ENCODE measurements at places on chromosomes 3 and 15.

DNA sequence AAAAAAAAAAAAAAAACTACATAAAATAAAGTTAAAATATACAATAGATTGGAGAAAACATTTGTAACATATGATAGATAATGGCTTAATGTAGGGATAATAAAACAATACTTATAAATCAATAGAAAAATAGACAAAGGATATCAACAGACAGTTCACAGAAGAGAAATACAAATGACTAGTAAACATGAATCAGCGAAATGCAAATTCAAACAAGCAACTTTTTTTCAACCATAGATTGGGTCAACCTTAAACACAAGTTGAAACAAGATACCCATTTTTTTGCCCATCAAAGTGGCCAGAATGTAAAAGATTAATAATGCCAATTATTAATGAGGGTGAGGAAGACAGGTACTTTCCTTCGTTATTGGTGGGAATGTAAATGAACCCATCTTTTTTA, 59.9 kb downstream of the ABHD2 start:
- no peak for DNase-seq

DNA sequence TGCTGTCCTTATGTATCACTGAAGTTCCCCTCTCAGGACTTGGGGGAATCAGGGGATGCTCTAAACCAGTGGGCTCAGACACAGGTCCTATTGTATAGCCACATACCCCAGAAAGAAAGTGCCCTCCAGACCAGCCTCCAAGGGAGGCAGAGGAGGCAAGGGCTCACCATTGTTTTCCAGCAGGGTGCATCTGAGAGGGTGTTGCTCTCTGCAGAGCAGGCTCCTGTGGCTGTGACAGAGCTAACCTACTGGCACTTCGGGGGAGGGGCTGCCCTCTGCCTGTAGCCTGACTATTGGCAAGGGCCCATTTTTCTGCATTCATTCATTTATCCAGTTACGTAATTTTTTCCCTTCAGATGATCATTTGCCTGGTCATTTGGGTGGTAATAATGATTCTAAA, 39.9 kb downstream of the EEFSEC start:
- no peak for DNase-seq

DNA sequence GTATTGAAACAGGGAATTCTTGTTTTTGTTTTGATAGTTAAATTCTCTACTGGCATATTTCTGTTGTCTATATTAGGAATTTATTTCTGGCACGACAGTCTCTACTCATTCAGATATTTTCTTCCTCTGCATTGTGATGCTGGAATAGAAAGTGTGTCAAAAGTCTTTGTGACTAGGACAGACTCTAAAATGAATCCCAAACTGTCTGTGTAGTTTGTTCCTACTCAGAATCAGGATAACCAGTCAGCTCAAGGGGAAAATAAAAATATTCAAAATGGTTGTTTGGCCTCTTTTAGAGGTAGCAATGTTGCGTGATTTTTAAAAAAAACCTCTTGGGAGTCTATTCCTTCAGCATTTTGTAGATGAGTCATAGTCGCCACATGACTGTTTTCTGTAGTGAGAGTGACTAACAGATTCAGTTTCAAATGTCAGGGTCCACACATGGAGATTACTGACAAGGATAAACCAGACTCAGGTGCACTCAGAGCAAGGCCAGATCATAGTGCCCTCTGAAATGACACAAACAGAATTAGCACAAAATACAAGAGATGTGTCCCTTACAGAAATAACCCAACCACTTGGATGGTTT, 13.1 kb downstream of the SLC7A14 start:
- DNase-seq, result no peak

GRCh38 chr3:29741231-29741630, 460.4 kb downstream of the RBMS3 start:
- no peak for DNase-seq

DNA sequence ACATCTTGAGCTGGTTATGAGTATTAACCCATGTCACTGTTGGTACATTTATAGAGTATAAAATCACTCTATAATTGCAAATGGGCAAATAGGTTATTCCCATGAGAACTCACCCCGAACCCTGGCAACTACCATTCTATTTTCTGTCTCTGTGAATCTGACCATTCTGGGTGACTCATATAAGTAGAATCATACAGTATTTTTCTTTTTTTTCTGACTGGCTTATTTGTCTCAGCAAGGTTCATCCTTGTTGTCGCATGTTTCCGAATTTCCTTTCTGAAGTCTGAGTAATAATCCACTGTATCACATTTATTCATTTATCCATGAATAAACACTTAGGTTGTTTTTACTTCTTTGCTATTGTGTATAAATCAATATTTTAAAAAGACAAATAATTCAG, 59.9 kb upstream of the CHRM5 start:
- no peak for DNase-seq

DNA sequence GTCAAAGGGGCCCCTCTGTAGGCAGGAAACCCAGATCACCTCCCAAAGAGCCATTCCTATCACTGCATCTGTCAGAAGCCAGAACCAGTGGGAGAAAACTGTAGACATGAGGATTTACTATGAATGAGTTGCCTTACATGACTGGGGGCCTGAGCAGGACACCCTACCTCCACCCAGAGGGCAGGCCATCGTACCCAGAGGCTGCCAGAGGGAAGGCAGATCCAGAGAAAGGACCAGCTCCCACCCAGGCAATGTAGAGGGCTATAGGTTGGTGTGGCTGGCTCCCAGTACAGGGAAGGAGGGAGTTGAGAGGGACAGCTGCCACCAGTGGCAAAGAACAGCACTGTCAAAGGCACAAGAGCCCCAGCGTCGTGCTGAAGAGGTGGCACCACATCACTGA, 233.2 kb downstream of the OCA2 start:
- no peak for DNase-seq

Data from effector memory CD4-positive, alpha-beta T cell (primary cell).